ENCODE measurements at places on chromosomes 7 and 10. TPM values are rescaled to one million over a fixed set of nuclear protein-coding genes. Genes with fewer than 3 reads are reported as not detected.

DNA sequence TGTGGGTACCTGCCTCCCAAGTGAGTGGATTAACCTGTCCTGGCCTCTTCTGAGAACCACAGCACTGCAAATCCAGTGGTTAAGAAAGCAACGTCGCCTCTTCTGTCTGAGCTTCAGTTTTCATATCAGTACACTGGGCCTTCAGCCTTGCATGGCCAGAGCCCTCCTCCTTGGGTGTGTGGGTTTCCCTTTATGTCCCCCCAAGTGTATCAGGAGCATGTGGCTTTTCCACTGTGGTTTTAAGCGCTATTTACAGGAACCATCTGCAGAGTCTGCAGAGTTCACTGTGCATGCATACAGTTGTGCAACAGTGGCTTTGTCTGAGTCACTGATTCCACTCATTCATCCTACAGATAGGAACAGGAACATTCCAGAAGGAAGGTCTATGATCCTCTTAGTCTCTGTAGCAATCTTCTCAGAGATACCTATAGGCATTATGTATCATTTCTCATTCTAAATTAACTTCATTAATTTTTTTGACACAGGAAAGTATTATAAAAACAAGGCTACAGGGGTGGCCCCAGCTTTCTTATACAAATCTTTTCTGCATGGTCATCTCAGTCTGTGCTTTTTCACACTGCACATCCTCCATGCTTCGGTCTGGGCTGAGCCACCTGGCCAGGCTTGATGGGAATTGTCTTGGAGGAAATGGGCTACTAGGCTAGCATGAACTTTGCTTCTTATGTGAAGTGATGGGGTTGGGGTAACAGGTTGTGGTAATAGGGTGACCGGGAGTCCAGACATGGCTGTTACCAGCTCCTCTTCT, 17.1 kb downstream of the MBL2 start:
- DNase-seq, result peak; percentile 89

- no peak for DNase-seq
Measured at GRCh38 chr10:36717118-36717517, 408.3 kb upstream of the ANKRD30A start.

The OR2A5 gene
- total RNA-seq, result not detected

The HTR7 gene
- total RNA-seq, result not detected

- peak; percentile 49 for DNase-seq
Measured at GRCh38 chr10:55500931-55501559, 700.0 kb upstream of the PCDH15 start.

- DNase-seq, result peak; percentile 42
Measured at GRCh38 chr7:90520484-90520883, 51.0 kb downstream of the PTTG1IP2 start.

GRCh38 chr7:19119870-19120486, 2.5 kb upstream of the TWIST1 start:
- DNase-seq, result no peak

The TCAF2 gene
- 0.35 TPM for total RNA-seq

- peak; percentile 62 for DNase-seq
Measured at GRCh38 chr7:74452748-74453321, 871 bp upstream of the GTF2IRD1 start.

- no peak for DNase-seq
Measured at GRCh38 chr7:155002411-155003091, 373 bp downstream of the PAXIP1 start.

- DNase-seq, result no peak
Measured at GRCh38 chr7:22121702-22122474, 176.2 kb upstream of the CDCA7L start.

The SORCS3 gene
- total RNA-seq, result 0.70 TPM

The SORBS1 gene
- 9.8 TPM for total RNA-seq

GRCh38 chr7:106196460-106197021, 84.4 kb upstream of the SYPL1 start:
- no peak for DNase-seq

DNA sequence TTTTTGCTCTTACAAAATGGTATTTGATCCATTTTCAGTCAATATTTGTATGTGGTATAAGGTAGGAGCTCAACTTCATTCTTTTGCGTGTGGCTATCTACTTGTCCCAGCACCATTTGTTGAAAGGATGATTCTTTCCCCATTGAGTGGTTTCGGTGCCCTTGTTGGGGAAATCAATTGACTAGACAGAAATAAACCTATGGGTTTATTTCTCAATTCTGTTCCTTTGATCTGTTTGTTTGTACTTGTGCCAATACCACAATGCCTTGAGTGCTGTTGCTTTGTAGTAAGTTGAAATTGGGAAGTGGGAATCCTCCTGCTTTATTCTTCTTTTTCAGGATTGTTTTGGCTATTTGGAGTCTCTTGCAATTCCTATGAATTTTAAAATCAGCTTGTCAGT, 41.0 kb downstream of the SNX10 start:
- DNase-seq, result no peak

The SPDYE6 gene
- total RNA-seq, result not detected

DNA sequence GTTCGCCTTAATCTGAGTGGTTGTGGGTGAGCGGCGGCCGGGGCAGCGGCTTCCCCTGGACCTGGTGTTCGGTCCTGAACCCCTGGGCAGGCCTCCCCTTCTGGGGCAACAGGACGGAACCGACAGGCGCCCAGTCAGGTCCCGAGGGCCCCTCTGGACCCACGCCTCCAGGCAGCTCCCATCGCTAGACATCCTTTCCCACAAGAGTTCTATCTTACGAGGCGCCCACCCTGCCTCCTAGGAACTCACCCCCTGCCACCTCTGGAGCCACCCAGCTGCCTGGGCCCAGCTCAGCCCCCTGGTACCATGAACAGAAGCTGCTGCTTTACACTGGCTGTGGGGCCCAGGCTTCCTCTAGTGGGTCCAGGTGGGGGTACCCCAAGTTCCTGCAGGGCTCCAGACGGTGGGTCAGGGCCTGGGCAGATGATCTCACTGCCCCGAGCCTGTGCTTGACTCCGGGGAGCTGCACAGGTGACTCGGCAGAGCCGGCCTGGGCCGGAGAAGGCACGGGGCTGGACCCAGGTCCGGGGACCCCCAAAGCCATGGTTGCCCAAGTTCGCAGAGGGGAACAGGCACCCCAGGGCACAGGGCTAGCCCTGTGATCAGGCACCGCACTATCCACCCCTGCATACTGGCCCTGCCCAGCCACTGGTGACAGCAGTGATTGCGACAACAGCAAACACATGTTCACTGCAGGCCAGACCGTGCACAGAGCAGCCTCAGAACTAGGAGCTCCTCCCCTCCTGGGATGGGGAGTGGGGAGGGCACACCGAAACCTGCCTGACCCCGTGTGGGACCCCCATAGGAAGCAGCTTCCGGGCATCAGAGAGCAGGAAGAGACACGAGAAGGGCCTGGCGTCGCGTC, 180.3 kb downstream of the ELFN1 start:
- DNase-seq, result no peak

DNA sequence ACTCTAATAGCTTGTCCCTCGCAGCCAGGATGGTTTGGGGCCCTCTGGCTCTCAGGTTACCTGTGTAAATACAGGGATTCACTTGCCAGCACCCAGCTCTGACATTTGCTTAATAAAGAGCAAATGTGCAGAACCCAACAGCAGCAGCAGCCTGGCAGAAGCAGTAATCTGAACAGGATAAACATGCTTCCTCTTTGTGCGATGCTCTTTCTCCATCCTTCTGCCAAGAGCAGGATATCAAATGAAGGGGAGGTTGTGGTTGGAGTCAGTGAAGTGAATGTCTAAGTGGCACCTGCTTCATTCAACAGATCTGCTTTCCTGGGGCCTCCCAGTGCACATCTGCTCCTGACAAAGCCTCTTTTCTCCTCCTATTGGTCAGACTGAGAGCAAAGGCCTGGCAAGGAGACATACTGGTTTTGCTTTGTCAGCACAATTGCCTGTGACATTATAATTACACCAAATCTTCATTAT, 130.3 kb downstream of the NRF1 start:
- no peak for DNase-seq

The SAP25 gene
- not detected for total RNA-seq

DNA sequence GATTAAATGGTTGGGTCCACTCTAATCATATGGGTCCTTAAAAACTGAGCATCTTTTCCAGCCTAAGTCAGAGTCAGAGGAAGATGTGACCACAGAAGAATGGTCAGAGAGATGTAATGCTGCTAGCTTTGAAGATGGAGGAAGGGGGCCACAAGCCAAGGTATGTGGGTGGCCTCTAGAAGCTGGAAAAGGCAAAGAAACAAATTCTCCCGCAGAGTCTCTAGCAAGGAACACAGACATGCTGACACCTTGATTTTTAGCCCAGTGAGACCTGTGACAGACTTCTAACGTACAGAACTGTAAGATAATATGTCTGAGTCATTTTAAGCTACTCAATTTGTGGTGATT, 1.5 kb upstream of the EXOC6 start:
- no peak for DNase-seq

- DNase-seq, result peak; percentile 11
Measured at GRCh38 chr7:148695953-148696352, 2.8 kb upstream of the CUL1 start.

GRCh38 chr7:75055830-75056772, 17.5 kb downstream of the RCC1L start:
- DNase-seq, result no peak

The HOXA1 gene
- total RNA-seq, result 1.8 TPM

All from renal cortical epithelial cell (primary cell).